ENCODE measurements at places on chromosomes 3 and 15.

GRCh38 chr15:86743283-86743903 is 663.7 kb downstream of the AGBL1 start:
- peak; percentile 84 for DNase-seq

- DNase-seq, result no peak
Measured at GRCh38 chr3:99108508-99108907, 207.0 kb upstream of the DCBLD2 start.

GRCh38 chr3:65195211-65196006 is 507.6 kb upstream of the ADAMTS9 start:
- no peak for DNase-seq

- DNase-seq, result peak; percentile 87
Measured at GRCh38 chr15:100338971-100339444, 2.8 kb downstream of the ADAMTS17 start.

DNA sequence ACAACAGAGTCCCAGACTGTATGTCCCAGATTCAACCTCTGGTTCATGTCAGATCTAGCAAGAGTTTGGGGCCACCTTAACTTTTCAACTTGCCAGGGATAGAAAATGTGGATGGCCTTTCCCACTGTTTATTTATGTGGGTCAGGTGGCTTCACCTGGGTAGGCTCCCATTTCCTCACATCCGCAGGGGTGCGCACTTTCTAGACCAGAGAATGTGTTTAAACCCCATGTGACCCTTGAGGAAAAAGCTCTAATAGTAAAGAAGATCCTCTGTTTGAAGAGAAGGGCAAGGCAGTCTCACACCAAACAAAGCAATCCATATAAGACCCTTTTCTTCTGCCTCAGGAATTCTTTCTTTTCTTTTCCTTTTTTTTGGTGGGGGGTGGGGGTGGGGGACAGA is 167.2 kb upstream of the TSC22D2 start:
- DNase-seq, result peak; percentile 42

Data from mesendoderm (in vitro differentiated cells).